ENCODE measurements at places on chromosomes 13 and 19.
A peak's percentile ranks its signal among the peaks of the same experiment; 100 is the strongest.

GRCh38 chr13:111850458-111850857 is 216.5 kb upstream of the SOX1 start:
- no peak for DNase-seq

DNA sequence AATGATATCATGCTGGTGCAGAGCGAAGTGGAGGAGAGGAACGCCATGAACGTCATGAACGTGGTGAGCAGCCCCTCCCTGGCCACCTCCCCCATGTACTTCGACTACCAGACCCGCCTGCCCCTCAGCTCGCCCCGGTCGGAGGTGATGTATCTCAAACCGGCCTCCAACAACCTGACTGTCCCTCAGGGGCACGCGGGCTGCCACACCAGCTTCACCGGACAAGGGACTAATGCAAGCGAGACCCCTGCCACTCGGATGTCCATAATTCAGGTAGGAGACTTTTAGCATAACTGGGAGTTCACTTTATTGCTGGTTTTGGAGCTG is 3.3 kb downstream of the PCDH17 start:
- no peak for DNase-seq

- DNase-seq = no peak
These were observed 89.9 kb downstream of the CRYL1 start for GRCh38 chr13:20435616-20436368.

DNA sequence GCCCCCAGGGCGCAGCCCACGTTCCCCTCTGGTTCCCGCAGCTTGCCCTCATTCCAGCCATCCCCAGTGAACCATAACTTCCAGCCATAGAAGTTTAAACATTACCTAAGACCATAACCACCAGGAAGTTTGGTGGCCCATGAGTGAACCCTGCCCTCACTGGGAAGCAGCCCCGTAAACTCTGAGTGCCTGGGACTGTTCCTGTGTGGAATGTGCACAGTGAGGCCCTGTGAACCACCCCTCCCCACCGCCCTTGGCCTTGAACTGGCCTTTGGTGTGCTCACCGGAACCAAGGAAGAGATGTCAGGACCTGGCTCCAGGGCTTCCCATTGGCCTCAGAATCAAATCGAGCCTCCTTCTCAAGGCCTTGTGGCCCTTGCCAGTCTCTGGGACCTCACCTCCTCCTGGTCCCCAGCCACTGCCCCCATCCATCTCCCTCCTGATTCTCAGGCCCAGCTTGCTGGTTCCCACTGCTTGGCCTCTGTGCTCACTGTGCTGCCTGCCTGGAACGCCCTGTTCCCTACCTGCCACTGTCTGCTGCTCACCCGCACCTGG is 46.5 kb downstream of the DNM2 start:
- DNase-seq = no peak

DNA sequence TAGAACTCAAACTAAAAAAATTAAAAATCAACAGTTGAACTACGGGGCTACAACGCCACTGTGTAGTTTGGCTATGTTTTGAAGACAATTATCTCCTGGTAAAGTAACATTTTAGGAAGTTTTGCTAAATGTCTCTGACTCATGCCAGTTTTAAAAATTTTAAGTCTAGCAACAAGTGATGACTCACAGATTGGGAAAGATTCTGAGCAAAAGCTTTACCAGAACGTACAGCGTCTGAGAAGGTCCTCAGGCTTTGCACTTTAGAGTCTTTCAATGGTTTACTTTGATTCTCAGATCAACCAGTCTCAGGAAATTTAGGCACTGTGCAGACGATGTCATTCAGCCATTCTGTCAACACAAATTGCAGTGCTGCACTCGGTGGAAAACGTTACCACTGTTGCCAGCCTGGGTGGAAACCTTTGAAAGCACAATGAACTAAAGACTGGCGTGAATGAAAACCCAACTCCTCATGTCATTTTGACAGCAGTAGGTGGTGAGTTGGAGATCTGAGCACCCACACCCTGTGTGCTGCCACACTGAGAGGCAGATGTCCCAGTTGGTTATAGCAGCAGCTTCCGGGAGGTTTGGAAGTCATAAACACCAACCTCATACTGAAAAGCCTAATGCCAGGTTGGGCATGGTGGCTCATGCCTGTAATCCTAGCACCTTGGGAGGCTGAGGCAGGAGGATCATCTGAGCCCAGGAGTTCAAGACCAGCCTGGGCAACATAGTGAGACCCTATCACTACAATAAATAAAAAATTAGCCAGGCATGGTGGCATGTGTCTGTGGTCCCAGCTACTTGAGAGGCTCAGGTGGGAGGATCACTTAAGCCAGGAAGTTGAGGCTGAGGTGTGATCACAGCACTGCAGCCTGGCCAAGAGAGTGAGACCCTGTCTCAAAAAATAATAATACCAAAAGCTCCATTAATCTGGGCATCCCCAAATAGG is 6.3 kb upstream of the WTIP start:
- no peak for DNase-seq

DNA sequence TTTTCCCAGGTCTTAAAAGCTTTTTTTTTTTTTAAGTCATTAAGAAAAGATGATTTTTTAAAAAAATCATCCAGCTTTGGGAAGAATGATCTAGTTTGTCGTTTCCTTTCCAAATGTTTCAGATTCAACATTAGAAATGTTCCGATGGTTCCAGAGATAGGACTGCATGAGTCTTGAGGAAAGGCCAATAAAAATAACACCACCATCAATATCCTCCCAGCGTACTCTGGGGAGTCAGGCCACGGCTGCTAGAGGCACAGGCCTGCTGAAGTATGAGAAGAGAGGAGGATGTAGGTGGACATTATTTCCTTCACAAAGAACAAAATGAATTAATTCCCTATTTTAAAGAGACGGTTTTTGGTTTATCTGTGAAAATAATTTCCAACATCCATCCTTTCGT is 60.0 kb upstream of the SHISA2 start:
- no peak for DNase-seq

DNA sequence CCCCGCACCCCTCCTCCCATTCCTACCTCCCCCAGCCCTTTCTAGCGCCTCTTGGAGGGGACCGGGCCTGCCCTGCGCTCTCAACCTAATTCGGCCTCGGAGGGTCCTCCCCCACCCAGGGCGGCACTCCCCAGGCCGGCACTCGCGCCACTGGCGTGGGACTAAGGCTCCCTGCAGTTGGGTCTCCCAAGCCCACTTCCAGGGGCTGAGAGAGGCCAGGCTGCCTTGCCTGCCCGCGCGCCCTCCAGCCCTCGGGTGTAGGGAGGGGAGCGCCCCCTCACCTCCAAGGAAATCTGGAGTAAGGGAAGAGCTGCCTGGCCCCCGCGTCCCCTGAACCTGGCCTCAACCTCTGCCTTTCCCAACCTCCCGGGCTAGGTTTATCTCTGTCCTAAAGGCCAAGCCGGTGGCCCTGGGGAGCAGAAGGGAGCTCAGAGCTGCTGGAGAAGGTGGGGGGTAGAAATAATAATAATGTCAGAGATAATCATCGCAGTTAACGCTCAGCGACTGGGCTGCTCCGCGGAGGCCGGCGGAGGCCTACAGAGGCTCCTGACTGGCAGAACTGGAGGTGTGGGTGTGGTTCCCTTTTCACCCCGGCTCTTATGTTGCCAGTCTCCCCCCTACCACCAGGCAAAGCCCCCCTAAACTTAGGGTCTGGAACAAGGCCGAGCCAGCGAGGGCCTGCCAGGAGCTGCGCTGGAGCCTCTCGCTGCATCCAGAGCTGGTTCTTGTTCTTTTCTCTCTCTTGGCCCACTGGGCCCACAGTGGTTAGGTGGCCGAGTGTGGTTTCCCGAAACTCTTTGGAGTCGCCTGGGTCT is 9.6 kb downstream of the ZIC2 start:
- no peak for DNase-seq

DNA sequence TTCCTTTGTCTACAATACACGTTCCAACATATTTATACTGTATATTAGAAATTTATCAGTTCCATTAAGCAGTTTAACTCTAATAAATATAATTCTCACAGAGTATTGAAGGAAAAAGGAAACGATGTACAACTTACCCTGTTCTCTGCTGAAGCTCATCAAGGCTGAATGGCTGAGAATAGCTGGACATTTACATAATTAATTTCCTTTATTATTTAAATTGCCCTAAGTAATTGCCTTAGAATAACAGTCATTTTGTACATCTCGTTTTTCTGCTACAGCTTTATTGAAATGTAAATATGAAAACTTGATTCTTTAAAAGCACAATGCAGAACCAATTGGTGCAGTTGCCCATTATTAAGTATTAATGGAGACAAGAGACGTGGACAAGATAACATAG is 648.3 kb upstream of the ATXN8OS start:
- DNase-seq = no peak

DNA sequence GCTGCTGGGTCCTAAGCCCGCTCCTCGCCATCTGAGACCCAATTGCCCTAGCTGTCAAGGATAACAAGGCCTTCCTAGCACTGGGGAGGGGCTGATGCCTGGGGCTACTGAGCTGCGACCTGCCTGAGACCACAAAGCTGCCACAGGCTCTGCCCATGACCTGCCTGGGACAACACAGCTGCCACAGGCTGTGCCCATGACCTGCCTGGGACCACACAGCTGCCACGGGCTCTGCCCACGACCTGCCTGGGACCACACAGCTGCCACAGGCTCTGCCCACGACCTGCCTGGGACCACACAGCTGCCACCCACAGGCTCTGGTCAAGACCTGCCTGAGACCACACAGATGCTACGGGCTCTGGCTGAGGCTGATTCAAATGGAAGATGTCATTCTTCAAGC is 54.8 kb downstream of the EPS15L1 start:
- DNase-seq = no peak

GRCh38 chr13:91046715-91047327 is 300.7 kb upstream of the MIR17HG start:
- no peak for DNase-seq

- DNase-seq = peak; percentile 33
These were observed 579.5 kb downstream of the UQCRFS1 start for GRCh38 chr19:28633319-28634018.

- no peak for DNase-seq
These were observed 7.9 kb downstream of the PTBP1 start for GRCh38 chr19:805166-805551.

GRCh38 chr19:45764945-45765701 is 3.9 kb downstream of the SIX5 start:
- no peak for DNase-seq

- no peak for DNase-seq
These were observed 1185.4 kb downstream of the DIAPH3 start for GRCh38 chr13:58978331-58978730.

- DNase-seq = no peak
These were observed 20.1 kb upstream of the ARHGEF18 start for GRCh38 chr19:7328647-7329046.

DNA sequence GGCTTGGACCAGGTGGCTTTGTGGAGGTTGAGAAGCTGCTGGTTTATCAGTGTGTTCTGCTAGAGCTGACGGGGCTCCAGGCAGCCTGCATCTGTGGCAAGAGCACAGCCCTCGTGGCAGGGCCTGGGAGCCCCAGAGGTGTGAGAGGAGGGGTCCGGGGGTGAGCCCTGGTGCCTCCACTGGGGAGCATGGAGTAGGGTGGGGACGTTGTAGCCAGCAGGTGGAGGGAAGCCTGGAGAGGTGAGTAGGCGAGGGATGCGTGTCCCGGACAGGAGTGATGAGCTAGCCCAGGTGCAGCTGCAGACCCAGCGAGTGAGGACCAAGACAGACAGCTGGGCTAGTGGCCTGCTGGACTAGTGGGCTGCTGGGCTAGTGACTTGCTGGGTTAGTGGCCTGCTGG is 51.0 kb downstream of the SLC7A9 start:
- no peak for DNase-seq

- no peak for DNase-seq
These were observed 2.3 kb upstream of the N4BP2L1 start for GRCh38 chr13:32430018-32430747.

- DNase-seq = no peak
These were observed 29.8 kb upstream of the PABPC3 start for GRCh38 chr13:25065974-25066770.

GRCh38 chr13:102909971-102910370 is 64.1 kb downstream of the ERCC5 start:
- no peak for DNase-seq

All from CD4-positive, alpha-beta T cell treated with Interleukin-1 beta for 1 hour (primary cell).